ENCODE measurements at places on chromosomes 13 and 19.

DNA sequence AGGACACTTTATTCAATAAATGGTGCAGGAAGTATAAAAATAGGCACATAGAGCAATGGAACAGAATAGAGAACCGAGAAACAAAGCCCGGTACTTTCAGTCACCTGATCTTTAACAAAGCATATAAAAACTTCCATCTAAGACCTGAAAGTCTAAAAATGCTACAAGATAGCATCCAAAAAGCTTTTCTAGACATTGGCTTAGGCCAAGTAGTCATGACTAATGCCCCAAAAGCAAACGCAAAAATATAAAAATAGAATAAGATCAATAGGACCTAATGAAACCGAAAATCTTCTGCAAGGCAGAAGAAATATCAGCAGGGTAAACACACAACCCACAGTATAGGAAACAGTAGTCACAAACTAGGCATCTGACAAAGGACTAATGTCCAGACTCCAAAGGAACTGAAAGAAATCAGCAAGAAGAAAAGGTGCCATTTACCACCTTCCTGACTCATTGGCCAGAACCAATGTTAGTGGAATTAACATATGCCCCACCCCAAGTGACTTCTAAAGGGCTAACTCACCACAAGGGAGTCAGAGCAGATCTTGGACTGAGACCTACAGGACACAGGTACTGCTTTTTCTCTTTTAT, 40.8 kb upstream of the CEACAM21 start:
- no peak for DNase-seq

DNA sequence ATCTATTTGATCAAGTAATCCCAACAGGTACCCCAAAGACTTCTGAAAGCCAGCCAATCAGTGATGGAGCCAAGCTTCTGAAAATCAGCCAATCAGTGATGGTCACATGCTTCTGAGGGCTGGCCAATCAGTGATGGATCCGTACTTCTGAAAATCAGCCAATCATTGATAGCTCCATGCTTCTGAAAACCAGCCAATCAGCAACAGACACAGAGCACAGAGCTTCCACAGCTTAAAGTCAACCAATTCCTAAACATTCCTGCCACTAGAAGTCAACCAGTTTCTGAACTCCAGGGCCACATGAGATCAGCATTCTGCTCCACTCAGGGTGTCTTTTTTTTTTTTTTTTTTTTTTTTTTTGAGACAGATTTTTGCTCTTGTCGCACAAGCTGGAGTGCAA, 8.2 kb upstream of the HSD17B14 start:
- no peak for DNase-seq

- DNase-seq: no peak
Measured at GRCh38 chr13:49412749-49413148, 31.1 kb downstream of the CAB39L start.

DNA sequence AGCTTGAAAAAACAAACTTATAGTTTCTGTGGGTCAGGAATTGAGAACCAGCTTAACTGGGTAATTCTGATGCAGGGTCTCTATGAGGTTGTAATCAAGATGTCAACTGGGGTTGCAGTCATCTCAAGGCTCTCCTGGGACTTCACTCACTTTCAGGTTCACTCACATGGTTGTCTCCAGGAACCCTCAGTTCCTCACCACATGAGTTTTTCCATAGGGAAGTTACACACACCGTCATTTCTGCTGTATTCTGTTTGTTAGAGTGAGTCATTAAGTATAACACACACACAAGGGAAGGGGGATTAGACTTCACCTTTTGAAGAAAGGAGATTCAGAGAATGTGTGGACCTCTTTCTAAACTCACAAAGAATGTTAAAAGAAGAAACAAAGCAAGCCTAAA, 34.9 kb upstream of the MLNR start:
- no peak for DNase-seq

GRCh38 chr19:14473978-14474578, 1.1 kb downstream of the PTGER1 start:
- DNase-seq: no peak

DNA sequence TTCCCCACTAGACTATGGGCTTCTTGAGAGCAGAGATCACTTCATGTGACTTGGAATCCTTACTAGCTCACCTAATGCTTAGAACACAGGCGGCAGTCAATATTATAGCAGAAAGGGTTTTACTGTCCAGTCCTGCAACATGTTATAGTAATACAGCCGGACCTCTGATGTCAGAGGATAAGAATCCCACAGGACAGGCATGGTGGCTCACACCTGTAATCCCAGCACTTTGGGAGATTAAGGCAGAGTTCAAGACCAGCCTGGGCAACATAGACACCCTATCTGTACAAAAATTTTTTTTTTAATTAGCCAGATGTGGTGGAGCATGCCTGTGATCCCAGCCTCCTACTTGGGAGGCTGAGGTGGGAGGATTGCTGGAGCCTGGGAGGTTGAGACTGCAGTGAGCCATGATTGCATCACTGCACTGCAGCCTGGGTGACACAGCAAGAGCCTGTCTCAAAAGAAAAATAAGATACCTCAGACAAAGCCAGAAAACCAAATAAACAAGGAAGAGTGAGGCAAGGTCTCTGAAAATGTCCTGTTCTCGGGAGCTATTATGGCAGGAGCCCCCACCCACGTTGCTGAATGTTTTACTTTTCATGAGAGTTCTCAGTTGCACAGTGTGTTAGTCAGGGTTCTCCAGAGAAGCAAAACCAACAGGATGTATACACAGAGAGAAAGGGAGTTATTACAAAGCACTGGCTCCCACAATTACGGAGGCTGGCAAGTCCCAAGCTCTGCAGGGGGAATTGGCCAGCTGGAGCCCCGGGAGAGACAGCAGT, 100.8 kb downstream of the UBL3 start:
- DNase-seq: no peak

DNA sequence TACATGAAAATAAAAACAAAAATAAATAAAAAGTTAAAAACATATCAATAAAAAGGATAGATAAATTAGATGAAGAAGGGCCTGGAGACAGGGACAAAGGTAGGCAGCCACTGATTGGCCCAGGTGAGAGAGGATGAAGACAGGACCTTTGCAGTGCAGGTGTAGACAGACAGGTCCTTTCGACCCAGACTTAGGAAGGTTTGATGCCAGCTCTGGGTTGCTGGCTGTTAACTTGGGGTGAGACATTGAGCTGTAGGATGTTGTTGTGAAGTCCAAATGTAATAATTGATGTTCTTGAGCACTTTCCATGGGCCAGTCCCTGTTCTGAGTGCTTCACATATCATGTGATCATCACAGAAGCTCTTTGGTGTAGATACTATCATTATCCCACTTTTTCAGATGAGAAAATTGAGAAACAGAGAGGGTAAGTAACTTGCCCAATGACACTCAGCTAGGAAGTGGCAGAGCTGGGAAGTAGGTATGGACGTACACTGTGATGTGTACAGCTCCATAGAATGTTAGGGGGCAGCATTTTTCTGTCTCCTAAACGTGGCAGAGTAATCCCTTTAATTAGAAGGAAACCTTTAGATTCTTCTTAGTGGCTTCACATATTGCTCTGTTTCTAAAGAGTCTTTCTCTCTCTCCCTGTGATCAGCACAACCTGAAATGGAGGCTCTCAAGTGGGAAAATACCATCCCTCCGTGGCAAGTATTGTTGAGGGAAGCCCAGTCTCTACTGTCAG, 76.0 kb upstream of the STK24 start:
- DNase-seq: no peak

- DNase-seq: no peak
Measured at GRCh38 chr13:112963641-112964040, 5.4 kb upstream of the MCF2L start.
